Posterior vena cava (tissue), 2 donors: ENCODE measurements at places on chromosomes 7 and 10. TPM values are rescaled to one million over a fixed set of nuclear protein-coding genes. Genes with fewer than 3 reads are reported as not detected.
A peak's percentile ranks its signal among the peaks of the same experiment; 100 is the strongest.

DNA sequence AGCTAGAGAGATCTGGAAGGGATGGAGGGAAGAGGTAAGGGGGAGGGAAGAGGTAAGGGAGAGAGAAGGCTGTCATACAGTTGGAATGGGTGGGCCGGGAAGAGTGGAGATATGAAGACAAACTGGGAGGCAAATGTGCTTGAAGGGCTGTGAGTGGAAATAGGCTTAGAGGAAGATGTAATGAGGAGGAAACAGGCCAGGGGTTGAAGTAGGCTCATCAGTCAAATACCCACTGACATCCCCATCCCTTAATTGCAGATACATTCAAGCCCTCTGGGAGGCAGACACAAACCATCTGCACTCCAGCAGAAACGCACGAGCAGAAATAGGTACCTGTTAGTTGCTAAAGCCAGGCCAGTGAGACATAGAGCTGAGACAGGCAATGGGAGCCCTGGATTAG lies 2.1 kb downstream of the SYNPO2L start:
- DNase-seq = no peak

- DNase-seq = no peak
Observed at GRCh38 chr7:126702242-126703016, 550.3 kb downstream of the GRM8 start.

DNA sequence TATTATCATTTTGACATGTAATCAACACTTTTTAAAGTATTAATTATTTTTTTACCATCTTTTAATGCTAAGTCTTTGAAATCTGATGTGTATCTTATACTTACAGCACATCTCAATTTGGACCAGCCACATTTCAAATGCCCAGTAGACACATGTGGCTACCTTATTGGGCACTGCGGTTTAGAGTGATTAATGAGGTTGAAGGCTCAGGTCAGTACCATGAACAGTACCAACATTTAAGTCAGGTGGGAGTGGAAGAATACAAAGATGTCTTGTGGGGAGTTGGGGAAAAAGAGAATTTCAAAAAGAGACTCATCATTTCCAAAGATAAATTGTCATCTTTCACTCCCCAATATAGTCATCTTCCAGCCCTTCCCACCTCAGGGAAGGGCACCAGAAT lies 40.5 kb downstream of the COL28A1 start:
- DNase-seq = no peak

GRCh38 chr7:151752816-151753595 lies 123.9 kb downstream of the PRKAG2 start:
- no peak for DNase-seq

GRCh38 chr7:118057404-118057803 lies 126.6 kb upstream of the LSM8 start:
- no peak for DNase-seq

Gene KCNH2
- total RNA-seq = 37.3 TPM

DNA sequence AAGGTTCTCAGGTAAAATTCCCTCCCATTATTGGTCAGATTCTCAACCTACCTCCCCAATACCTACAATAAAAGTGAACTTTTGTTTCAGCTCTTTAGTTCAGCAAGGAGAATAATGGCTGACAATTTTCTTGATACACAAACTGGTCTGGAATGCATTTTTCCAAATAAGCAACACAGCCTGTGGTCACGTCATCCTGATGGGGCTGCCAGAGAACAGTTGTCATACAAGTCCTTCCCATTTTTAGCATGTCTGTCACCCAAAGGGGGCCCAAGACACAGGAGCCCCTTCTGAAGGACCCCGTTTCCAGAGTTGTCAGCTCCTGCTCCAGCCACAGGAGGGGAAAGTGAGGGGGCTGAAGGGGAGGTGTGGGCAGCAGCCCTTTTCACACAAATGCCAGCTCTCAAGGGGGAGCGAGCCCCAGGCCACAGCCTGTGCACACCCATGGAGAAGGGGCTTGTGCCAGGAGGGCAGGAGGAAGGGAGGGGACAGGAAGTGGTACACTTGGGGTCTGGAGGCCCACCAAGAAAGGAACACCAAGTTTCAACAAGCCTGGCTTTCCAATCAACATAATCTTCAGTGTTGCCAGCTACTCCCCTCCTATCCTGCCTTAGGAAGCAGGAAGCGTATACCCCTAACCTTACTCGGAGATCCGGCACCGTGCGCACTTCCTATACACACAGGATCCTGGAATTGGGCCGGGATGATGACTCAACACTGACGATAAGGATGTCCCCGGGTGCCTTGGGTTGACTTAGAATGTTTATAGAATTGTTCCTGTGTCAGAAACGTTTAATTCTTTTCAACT lies 43.4 kb upstream of the PDLIM1 start:
- peak; percentile 91 for DNase-seq
